ENCODE measurements at places on chromosomes 16 and 17.

- no peak for DNase-seq
Observed at GRCh38 chr16:3638916-3639644, 15.4 kb upstream of the DNASE1 start.

GRCh38 chr17:82077617-82078358 lies 12.2 kb upstream of the DUS1L start:
- DNase-seq = no peak

DNA sequence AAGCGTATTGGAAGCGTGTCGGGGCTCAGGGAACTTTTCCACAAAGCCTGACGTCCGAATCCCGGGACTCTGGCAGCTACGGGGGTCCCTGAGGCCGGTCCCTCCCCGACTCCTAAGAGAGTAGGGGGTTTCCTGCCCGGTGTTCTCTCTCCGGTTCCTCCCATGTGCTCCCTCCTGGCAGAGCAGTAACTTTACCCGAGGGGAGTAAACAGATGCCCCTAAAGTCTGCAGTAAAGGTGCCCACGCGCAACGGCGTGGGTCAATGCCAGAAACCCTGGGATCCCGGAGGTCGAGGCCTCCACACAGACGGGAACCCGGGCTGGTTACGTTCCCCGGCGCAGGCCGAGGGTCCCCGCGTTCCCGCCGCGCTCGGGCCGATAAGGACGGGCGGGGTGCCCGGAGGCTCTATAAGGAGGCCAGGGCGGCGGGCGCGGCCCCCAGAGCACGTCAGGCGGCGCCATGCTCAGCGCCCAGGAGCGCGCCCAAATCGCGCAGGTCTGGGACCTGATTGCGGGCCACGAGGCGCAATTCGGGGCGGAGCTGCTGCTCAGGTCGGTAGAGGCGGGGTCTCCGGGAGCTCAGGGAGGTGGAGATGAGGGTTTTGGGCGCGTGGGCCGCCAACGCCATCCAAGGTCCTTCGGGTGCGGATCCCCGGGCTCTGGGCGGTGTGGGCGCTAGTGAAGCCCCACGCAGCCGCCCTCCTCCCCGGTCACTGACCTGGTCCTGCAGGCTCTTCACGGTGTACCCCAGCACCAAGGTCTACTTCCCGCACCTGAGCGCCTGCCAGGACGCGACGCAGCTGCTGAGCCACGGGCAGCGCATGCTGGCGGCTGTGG lies at the start of gene HBM:
TSS of gene HBM (plus strand) at position 440 of the 836 bp plus-strand sequence. CDS start at position 460, 20 bp downstream.
- no peak for DNase-seq

GRCh38 chr17:70144260-70144846 lies 25.0 kb upstream of the KCNJ2 start:
- DNase-seq = peak; percentile 61

- DNase-seq = no peak
Observed at GRCh38 chr17:384622-385177, 32.1 kb upstream of the RPH3AL start.

DNA sequence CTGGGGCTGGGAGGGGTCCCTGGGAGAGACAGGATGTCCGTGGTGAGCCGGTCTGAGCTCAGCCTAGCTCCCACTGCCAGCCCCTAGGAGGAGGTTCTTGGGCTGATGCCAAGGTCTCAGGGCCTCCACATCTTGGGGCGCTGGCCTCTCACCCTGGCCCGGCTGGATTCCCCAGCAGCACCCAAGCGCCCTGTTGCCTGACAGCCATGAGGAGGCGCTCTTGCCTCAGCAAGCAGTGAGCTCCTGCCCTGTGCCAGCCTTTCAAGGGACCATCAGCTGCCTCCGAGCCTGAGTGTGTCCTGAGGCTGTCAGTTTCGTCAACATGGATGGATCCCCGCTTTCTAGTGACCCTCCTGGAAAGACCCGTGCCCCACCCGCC lies 234.9 kb upstream of the CIBAR2 start:
- no peak for DNase-seq

DNA sequence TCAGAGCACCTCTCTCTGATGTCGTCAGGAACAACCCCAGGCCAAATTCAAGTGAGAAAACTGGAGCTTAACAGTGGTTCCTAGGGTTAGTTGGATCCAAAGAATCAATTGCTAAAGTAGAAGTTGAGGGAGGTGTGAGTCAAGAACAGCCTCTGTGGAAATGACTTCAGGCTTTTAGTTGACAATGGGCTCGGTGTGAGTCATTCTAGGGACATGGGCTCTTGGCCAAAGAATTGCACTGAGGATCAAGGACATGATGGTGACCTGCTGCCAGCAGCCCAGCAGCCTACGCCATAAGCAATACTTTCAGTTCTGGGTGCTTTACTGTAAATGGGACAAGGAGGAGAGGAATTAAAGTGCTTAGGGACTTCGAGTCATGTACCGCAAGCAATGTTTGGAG lies 32.1 kb upstream of the SMURF2 start:
- peak; percentile 43 for DNase-seq

GRCh38 chr16:88938119-88938776 lies 38.8 kb downstream of the CBFA2T3 start:
- no peak for DNase-seq

DNA sequence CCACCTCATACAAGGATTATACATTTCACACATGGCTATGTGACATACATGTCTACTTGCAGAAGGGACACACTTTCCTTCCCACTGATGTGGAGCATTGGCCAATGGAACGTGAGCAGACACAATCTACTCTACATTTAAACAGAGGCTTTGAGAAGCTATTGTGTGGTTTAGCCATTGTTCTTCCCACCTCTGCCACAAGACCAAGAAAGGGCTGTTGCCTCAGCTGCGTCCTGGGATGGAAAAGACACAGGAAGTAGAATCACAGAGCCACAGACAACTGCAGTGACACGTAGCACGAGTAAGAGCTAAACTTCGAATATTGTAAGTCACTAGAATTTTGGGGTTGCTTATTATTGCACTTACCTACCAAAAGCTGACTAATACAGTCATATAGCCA lies 33.3 kb downstream of the PRKCB start:
- DNase-seq = no peak

DNA sequence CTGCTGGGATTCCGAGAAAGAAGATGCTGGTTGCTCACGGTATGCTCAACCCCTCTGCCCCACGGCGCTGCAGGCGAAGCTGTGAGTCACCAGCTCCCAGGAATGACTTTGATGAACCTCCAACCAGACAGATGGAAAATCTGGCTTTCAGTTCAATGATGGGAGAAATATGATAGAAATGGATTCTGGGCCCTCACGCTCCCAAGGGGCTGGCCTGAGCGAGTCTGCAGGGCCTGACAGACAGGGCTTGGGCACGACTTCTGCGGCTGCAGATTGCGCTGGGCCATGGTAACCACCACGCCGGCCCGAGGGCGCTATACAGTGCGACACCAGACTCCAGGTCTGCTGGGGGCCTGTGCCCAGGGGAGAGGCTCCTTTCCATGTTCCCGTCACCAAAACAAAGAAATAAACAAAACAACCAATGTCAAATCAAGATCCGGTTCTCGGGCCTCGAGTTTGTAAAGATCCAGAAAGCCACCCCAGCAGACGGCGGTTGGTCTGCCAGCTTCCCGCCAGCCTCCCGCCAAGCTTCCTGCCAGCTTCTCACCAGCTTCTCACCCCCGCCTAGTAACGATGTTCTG lies 11.1 kb upstream of the ABR start:
- DNase-seq = no peak

DNA sequence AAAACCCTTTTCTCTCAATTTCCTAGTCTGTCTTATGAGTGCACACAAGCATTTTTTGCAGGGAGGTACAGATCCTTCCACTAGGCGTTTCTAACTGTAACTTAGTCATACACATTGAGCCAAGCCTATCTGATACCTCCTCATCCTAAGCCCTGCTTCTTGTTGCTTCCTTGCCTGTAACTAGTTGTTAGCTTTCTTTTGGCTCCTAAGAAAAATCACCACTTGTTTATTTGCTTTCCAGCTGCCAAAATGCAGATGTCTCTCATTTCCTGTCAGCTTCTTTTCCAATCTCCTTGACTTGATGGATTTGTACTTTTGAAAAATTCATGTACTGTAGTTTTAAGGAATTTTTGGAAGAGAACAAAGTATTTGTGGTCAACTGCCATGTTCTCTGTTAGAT lies 73.7 kb downstream of the TNRC6C start:
- peak; percentile 75 for DNase-seq

GRCh38 chr16:88290850-88291830 lies 91.6 kb upstream of the ZNF469 start:
- DNase-seq = no peak

DNA sequence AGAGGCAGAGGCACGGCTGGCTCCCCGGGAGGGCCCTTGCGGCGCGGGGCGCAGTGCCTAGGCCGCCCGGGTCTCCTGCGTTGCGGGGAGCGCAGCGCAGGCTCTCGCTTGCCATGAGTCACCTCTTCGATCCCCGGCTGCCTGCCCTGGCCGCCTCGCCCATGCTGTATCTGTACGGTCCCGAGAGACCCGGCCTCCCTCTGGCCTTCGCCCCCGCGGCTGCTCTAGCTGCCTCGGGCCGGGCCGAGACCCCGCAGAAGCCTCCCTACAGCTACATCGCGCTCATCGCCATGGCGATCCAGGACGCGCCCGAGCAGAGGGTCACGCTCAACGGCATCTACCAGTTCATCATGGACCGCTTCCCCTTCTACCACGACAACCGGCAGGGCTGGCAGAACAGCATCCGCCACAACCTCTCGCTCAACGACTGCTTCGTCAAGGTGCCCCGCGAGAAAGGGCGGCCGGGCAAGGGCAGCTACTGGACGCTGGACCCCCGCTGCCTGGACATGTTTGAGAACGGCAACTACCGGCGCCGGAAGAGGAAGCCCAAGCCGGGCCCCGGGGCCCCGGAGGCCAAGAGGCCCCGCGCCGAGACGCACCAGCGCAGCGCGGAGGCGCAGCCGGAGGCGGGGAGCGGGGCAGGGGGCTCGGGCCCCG lies 390 bp downstream of the FOXL1 start:
- DNase-seq = no peak

- no peak for DNase-seq
Observed at GRCh38 chr16:89958068-89958467, 9.5 kb downstream of the DEF8 start.

DNA sequence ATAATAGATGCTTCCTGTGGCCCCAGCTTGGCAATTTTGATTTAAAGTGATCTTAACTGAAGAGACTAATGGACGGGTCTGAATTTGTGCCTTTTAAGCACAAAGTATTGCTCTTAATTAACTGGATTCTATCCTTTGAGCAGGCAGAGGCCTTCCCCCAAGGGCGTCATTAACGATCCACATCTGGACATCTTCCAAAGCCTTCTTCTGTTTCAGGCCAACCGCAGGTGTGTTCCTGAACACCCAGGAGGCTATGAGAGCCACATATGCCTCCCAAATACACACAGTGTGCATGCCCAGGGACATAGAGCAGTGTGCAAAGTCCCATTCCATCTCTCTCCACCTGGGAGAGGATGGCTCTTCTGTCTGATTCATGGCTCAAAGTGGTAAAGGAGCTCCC lies 42.3 kb downstream of the MAPT start:
- DNase-seq = no peak

GRCh38 chr17:33667052-33667509 lies 374.0 kb upstream of the ASIC2 start:
- no peak for DNase-seq

- DNase-seq = no peak
Observed at GRCh38 chr16:51149251-51149661, 1.8 kb downstream of the SALL1 start.

- DNase-seq = no peak
Observed at GRCh38 chr16:75376475-75377161, 56.7 kb downstream of the CFDP1 start.

GRCh38 chr17:46202424-46202823 lies 9.2 kb upstream of the KANSL1 start:
- DNase-seq = no peak

GRCh38 chr17:81652906-81653771 lies 3.2 kb downstream of the PDE6G start:
- DNase-seq = no peak

GRCh38 chr17:50426814-50427787 lies 1.1 kb downstream of the ACSF2 start:
- peak; percentile 60 for DNase-seq

GRCh38 chr17:42997390-42997983 lies 732 bp upstream of the RPL27 start:
- no peak for DNase-seq

DNA sequence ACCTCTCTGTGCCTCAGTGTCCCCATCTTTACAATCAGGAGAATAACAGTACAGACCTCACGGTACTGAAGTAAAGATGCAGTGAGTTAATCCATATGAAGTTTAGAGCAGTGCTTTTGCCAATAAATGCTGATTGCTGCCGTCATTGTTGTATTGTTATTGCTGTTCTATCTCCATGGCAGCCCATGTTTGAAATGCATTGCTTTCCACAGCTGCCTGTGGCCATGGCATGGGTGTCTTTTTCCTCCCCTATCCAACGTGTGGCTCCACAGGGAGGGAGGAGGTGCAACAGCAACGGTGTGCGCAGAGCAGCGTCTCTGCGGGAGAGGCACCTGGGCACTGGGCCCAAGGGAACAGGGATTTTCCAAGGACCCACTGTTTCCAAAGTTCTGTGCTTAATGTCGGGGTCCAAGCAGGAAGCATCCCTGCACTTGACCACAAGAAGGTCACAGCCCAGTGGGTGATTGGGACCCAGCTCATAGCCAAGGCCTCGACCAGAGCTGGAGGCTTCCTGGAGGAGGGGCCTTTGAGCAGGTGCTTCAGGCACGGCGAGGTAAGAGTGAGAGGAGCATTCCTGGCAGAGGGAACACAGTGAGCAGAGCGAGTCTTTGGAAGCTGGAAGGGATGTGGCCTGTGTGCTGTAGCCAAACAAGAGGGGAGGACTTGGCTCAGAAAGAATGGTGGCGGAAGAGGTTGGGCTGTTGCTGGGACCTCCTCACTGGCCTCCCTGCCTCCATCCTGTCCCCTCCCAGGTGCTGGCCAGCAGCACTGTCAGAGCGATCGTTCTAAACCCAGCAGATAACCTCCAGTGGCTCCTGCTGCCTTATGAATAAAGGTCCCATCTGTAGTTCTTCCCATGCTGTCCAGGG lies 3.9 kb downstream of the RAI1 start:
- peak; percentile 35 for DNase-seq

DNA sequence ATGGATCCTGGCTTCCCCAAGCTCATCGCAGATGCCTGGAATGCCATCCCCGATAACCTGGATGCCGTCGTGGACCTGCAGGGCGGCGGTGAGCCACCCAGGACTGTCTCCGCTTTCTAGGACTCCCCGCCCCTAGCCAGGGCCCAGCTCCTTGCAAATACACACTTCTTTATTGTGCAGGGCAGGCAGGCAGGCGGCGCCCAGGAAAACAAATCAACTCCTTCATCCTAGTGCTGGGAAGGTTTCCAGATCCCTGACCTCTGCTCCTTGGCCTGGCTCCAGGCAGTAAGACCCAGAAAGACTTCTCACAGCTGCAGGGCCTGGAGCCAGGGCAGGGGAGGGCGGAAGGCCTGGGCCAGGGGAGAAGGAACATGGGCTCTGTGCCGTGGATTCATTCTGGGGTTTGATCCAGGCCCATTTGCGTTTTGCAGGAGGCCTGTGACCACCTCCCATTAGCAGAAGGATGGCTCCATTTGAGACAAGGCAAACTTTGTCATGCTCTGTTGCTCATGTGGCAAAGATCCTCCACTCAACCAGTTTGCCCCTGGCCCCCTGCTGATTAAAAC lies 6.0 kb upstream of the LPCAT2 start:
- DNase-seq = peak; percentile 72

GRCh38 chr17:50396261-50397110 lies 837 bp downstream of the LRRC59 start:
- peak; percentile 80 for DNase-seq

GRCh38 chr17:73772107-73772705 lies 128.0 kb upstream of the SDK2 start:
- DNase-seq = no peak
